ENCODE measurements at places on chromosomes 16 and 17.

DNA sequence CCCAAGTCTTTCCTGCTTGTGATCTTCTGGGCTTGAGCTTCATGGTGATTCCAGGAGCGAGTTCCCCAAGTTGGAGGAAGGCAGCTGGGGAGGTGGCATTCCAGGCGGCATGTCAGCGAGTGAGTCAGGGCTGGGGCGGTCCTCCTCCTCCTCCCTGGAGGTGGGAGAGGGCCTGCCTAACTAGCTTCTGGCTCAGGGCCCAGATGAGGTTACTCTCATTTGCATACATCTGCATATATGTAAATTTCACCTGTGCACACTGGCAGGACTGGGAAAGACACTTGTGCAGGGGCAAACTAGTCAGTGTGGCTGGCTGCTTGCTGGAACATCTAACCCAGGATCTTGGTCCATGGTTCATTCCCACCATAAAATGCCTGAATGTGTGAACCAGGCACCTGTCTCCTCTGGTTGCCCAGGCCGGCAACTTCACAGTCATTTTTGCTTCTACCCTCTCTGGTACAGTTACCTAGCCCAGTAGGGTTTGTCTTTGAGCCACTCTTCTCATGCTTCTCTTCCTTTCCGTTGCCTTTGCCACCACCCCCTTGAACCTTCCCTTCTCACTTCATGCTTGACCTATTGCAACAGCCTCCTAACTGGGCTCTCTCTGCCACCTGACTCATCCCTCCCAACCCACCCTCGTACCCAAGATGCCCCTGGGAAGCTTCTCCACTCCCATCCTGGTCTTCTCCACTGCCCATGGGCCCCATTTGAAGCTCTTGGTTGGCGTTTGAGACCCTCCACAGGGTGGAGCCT, 9.6 kb upstream of the DLX4 start:
- DNase-seq: no peak

DNA sequence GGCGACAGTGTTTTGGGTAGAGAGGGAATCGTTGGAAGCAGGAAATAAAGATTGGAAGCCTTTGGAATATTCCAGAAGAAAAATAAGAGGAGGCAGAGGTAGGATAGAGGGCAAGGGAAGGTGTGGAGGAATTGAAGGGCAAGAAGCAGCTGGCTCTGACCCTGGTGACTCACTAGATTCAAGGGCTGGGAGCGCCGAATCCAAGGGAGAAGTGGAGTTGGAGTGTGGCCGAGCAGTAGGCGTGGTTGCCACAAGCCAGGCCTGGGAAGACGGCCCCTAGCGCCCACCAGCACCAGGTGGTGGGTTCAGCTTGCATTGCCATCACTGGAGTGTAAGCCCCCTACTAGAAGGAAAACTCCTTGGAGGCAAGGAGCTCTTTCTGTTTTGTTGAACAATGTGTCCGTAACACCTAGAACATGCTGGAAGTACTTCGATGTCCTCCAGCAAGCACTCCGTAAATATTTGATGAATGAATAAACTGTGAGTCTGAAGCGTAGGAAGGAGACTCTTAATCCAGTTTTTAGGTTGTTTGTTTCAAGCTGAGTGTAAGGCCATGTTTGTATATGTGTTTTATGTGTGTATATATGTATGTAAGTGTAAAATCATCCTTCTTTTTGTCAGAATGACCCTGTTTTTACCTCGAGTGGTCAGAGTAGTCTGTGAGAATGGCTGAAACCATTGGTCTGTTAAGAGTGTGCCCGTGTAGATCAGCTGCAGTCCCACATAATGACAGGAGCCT, 139.5 kb downstream of the CMIP start:
- no peak for DNase-seq

DNA sequence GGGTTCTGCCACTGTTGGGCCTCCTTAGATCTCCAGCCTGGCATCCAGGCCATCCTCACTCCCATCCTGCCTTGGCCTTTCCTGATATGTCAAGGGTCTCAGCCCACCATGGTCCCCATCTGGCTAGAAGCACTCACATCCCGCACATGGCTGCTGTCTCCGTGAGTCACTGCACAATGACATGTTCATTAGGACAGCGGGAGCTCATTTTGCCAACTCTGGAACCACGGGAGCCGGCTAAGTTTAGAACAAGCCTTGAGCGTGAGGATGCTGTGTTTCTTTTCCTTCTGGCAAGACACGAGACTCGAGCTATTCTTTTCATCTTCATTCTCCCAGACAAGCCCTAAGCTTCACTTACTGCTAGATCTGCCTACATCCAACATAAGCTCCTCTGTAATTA, 65.7 kb upstream of the KSR1 start:
- no peak for DNase-seq

- DNase-seq: no peak
These were observed 47.3 kb downstream of the RPH3AL start for GRCh38 chr17:305090-305976.

DNA sequence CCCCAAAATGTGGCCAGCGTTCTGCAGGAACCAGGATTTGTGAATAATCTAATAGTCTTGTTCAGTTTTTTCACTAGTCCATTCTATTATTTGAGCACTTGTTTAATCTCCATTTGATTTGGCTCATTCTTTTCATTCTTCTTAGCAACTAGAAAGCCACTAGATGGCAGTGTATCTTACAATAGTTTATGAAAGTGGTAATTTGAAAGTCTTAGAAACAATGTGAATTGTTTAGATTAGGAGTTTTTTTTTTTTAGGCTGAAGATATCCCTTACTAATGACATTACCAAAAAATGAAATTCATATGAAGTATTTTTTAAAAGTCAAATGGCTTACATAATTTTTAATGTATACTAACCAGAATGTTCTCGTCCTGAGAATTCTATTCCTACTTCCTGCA, 6.7 kb downstream of the ERI2 start:
- peak; percentile 25 for DNase-seq

GRCh38 chr16:27491894-27492587, 57.7 kb downstream of the GTF3C1 start:
- DNase-seq: no peak

- DNase-seq: no peak
These were observed 65.5 kb downstream of the DYNLRB2 start for GRCh38 chr16:80606221-80606766.

Measured in GM13977 (cell line).